ENCODE measurements at places on chromosomes 3 and 15. TPM values are rescaled to one million over a fixed set of nuclear protein-coding genes. Genes with fewer than 3 reads are reported as not detected.

HDGFL3 gene
- total RNA-seq, result 130 TPM

PEX5L gene
- total RNA-seq, result 41.0 TPM

MLF1 gene
- 16.8 TPM for total RNA-seq

WDR73 gene
- 19.5 TPM for total RNA-seq

MB21D2 gene
- 42.5 TPM for total RNA-seq

SUMF1 gene
- total RNA-seq, result 7.2 TPM

EPHA3 gene
- 9.9 TPM for total RNA-seq

GUCA1C gene
- not detected for total RNA-seq

CMTM6 gene
- total RNA-seq, result 17.5 TPM

MME gene
- total RNA-seq, result 6.6 TPM

CSPG4 gene
- total RNA-seq, result 1.1 TPM

DNA sequence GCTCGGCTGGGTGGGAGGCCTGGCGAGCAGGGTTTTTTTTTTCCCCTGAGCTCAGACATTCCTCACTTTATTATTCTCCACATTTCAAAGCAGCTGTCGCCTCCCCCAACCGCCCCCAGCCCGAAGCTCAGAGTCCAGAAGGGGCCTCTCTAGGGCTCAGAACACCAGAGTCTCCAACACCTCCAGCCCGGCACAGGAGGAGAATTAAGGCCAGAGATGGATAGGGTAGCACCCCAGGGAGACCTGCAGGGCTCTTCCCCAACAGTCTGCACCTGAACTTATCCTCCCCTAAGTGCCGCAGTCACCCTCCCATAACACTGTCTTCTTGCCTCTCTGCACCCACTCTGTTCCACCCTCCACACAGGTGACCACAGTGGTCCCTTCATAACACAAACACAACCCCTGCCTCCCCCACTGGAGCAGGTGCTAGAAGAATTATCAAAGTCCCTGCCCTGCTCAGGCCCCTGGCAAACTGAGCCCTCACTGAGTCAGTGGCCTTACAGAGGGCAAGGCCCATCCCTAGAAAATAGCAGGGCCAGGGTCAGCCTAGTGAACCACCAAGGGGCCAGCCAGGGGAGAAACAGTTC is 14.1 kb downstream of the MYL3 start:
- DNase-seq, result peak; percentile 6

DNA sequence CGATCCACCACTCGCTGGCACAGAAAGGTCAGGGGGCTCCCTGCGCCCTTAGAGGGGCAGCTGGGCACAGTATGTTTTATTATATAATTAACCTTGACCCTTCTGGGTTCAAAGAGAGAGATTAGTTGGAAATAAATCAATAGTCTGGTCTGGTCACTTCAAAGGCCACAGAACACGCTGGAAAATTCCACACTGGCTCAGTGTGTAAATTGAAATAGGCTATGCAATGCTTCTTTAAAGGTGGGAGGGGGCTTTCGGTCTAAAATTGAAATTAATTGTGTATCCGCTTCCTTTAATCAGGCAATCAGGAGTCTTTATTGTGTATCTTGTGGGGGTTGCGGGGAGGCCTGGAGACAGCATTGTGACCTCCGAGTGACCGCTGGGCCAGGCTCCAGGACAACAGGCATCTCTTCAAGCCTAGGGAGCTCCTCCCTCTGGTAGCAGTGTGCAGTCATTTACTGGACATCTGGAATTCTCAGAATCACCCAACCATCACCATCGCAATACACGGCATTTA is 8.0 kb downstream of the RNU5B-1 start:
- DNase-seq, result no peak

GRCh38 chr3:58164906-58165821 is 45.6 kb downstream of the DNASE1L3 start:
- DNase-seq, result no peak

- no peak for DNase-seq
Measured at GRCh38 chr3:192090586-192090985, 629.6 kb downstream of the PYDC2 start.

GRCh38 chr3:185764163-185764979 is 60.5 kb downstream of the IGF2BP2 start:
- no peak for DNase-seq

- DNase-seq, result no peak
Measured at GRCh38 chr3:99909714-99910495, 92.2 kb downstream of the CMSS1 start.

GRCh38 chr3:139640456-139640855 is 37.3 kb downstream of the NMNAT3 start:
- DNase-seq, result no peak

DNA sequence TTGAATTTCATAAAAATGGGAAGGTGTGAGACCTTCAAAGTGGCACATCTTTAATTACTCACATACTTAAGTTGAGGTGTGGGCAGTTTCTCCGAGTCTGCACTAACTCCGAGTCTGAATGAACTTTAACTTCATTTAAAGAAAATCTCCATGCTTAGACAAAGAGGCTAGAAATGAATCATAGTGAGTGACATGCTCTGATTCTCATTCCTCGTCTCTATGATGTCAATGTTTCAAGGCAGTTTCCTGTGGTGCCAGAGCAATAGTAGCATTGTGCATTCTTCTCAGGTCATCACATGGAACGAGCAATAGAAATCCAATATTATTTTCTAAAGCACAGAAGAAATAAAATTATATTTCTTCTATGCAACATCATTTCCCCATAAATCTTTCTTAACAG is 224.8 kb downstream of the KCNMB2 start:
- no peak for DNase-seq

- no peak for DNase-seq
Measured at GRCh38 chr3:125670352-125670751, 75.1 kb upstream of the OSBPL11 start.

GRCh38 chr3:48142316-48142870 is 45.8 kb downstream of the CDC25A start:
- no peak for DNase-seq

DNA sequence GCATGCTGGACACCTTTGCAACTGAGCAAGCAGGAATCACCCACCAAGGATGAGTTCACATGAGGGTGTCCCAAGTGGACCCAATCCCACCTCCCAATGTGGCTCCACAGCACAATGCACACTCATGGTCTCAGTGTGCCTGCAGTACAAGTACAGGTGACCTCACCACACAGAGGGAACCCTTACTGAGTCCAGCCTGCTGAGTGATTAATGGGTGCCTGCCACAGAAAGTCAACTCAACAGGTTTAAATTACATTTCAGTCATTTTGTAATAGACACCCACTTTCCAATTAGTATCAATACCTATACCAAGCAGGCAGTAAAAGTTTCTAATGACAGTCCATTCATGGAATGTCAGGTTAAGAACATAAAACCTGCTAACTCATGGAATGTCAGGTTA is 59.5 kb downstream of the HERC2 start:
- DNase-seq, result no peak

GRCh38 chr3:53525765-53526703 is 31.6 kb downstream of the CACNA1D start:
- no peak for DNase-seq

- peak; percentile 42 for DNase-seq
Measured at GRCh38 chr3:137121704-137122314, 164.0 kb downstream of the IL20RB start.

DNA sequence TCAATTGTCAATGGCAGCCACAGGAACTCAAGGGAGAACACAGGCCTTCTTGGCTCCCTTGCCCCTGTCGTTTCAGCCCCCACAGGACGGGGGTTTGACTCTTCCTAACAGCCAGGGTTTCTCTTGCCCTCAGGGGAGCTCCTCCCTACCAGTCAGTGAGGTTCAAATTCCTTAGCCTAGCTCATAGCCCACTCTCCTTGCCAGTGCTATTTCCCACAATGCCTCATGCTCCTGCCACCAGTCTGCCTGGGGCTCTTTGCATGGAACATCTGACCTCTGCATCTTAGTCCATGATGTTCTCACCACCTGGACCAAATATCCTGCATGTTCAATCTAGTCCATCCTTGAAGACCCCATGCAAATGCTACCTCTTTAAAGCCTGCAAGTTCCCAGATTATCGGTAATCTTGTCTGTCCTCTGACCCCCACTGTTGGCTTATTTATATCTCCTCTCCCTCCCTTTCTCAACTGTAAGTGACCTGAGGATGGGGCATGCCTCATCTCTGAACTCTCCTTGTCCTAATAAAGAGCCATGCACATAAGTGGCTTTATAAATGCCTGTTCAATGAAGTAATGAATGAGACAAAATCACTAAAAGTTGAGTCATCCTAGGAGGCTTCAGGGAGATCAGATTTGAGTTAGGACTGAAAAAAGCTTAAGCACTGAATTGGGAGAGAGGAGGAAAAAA is 78.0 kb downstream of the MYO1E start:
- no peak for DNase-seq

DNA sequence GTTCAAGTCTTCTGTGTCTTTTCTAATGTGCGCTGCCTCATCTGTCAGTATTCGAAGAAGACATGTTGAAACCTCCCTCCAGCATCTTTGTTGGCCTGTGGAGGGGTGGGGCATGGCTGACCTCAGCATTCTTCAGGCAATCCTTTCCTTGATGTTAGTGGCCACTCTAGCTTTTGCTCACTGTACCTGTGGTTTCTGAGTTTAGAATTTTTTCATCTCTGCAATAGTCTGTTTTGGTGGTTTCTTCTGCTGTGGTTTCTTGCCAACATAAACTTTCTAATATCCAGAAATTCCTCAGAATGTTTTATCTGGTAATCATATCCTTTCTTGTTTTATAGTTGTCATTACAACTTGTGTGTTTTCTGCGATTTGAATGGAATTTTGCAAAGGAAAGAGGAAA is 251.3 kb upstream of the NR2E3 start:
- no peak for DNase-seq

GRCh38 chr3:64489361-64490044 is 198.3 kb downstream of the ADAMTS9 start:
- peak; percentile 88 for DNase-seq

DNA sequence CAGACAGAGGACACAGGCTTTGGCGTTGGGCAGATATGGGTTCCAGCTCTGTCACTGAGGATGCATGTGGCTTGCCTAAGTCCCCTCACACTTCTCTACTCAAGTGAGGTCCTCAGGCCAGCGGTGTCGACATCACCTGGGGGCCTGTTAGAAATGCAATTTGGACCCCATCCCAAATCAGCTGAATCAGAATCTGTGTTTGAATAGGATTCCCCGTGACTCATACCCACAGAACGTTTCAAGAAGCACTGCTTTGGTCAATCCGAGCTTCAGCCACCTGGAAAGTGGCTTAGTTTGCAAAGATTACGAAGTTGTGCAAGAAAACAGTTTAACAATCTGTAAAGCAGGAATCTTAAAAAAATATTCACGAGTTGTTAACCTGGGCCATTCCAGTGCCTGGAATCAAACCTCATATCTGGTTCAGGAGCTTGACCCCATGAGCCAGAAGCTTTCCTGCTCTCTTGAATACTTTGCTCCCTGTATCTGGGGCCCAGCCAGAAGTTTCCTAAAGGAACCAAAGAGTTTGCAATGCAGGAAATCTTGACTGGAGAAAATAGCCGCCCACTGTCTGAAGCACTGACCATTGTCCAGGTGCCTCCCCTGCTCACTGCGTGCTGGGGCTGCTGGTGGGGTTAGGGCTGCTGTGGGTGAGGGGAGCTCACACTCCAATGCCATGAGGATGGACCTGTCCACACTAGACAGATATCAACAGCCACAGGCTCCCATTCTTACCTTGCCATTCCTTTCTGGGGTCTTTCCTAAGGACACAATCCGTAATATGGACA is 208.5 kb upstream of the LINGO1 start:
- DNase-seq, result no peak

DNA sequence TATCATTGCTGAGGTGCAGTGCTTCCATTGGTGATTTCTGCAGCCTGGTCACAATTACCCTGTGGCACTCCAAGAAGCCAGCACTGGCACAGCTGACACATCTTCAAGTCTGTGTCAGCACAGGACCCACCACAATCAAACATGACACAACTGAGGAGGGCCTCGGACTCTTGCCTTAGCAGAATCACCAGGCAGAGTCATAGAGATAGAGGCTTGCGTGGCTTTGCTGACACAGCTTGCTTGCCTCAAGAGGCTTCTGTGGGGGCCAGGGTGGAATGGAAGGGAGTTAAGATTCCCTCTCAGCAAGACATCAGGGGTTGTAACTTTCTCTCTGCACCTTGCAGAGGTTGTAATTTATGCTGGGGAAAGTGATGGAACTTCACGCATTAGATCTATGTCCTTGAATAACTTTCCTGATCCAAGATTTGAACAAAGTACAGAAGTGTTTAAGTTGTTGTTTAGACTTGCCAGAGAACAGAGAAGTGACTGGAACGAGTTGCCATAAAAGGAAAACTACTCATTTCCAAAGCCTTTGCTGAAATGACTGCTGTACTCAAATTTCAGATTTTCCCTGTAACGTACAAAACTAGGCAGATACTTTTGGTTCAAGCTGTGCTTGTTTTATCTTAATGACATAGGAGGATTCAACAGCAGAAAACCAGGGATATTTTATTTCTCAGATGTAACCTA is 170.7 kb downstream of the DIPK2A start:
- no peak for DNase-seq

GRCh38 chr15:99556011-99556410 is 9.8 kb upstream of the MEF2A start:
- no peak for DNase-seq

- no peak for DNase-seq
Measured at GRCh38 chr3:187684880-187685279, 14.7 kb upstream of the SST start.

DNA sequence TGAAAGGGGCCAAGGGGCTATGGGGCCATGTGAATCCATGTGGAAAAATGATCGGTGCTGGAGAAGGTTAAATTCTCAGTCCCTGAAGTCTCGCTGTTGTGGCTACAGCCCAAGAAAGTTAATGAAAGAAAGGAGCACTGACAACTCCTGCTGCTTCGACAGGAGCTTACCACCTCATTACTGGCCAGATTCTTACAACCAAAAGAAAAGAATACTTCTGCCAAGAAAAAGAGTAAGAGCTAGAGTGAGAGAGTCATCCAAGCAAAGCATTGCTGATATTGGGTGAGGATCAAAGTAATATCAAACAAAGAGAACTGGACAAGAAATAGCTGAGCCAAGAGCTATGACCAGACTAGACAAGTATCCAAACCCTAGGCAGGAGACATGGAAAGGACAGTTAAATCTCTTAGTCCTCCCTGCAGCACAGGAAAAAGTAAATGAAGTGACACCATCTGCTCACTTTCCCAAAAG is 348.4 kb upstream of the PLSCR5 start:
- no peak for DNase-seq

DNA sequence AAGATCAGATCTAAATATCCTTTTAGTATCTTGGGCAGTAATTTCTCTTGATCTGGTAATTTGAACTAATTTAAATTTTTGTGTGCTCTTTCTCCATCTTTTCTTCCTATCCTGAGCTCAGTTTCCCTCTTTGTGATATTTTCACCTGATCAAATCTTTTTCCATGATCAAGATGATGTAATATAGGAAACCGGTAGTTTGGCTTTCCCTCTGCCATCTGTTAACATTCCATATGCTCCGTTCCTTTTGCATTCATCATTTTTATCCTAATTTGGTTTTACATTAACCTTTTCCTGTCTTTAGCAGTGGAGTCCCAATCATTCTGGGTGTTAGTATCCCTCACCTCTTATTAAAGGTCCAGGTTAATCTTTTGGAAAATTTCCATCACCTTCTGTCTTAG is 5.9 kb upstream of the ABHD6 start:
- DNase-seq, result no peak

GRCh38 chr3:4503050-4503449 is 9.9 kb downstream of the ITPR1 start:
- no peak for DNase-seq
